Breast epithelium (tissue), 4 donors: ENCODE measurements at places on chromosomes 11 and 22. TPM values are rescaled to one million over a fixed set of nuclear protein-coding genes. Genes with fewer than 3 reads are reported as not detected.
A peak's percentile ranks its signal among the peaks of the same experiment; 100 is the strongest.

DNA sequence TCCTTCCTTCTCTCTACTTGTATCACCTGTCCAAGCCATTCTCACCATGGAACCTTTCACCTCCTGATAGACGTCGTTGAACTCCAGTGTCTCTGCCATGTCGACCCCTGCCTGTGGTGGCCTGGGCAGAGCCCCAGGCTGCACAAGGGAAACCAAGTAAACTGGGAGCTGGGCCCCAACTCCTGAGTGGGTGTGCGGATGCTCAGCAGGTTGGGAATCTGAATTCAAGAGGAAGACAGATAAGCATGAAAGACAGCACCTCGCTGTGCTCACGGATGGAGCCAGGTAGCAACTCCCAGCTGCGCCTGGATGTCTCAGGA lies 709 bp downstream of the SSRP1 start:
- H3K4me3 ChIP-seq = peak overlapping the region; percentile 88
- peaks cover 4% of the 10 kb centered on the region for H3K4me1 ChIP-seq
- H3K27ac ChIP-seq = peak overlapping the region; percentile 94
- no peaks in the 10 kb centered on the region for H3K27me3 ChIP-seq

DNA sequence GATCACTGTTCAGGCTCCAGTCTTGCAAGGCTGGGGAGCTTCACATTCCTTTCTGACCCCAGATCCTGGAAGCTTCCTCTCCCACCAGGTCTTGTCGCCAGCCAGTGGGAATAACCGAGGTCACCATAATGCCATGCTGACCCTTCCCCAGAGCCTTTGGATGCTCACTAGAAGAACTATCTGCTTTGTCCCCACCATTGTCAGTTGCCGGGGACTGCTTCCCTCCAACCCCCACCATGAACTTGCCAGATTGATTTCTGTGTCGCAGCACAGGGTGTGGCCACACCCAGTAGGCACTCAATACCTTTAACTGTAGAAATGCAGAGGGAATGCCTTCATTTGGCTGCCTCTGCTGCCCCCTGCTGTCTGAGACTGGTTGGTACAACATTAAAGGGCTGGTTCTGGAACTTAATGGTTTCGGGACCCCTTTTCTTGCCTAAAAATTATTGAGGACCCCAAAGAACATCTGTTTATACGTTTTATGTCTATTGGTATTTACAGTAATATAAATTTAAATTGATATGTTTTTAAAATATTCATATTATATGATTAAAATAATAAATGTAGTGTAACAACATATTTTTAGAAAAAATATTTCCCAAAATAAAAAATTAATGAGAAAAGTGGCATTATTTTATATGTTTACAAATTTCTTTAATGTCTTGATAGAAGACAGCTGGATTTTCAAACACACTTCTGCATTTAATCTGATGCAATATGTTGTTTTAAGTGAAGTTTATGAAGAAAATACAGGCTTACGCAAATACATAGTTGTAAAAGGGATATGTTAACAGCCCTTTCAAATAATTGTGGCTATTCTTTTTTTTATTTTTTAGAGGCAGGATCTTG lies 6.7 kb upstream of the GDPD5 start:
- H3K36me3 ChIP-seq = no peaks in the 10 kb centered on the region
- H3K4me3 ChIP-seq = no peak overlapping the region
- H3K4me1 ChIP-seq = no peaks in the 10 kb centered on the region
- no peak overlapping the region for H3K27ac ChIP-seq

DNA sequence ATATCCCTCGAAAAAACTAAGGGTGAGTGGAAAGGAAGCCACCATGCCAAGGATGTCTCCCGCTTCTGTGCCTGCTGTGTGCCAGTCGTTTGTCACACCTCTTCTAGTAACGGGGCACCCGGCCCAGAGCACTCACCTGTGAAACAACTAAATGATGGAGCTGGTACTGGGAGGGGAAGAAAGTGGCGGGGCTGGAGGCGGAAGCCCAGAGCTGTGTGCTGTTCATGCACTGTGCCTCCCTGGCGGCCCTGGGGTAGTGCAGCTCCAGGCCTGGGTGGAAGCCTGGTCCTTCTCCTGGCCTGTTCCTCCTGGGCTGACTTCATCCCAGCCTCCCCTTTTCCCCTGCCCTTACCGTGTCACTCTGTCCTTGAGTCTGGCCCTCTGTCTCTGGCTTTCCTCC lies 130.2 kb downstream of the CEP164 start:
- no peaks in the 10 kb centered on the region for H3K36me3 ChIP-seq
- no peak for DNase-seq
- H3K4me3 ChIP-seq = no peak overlapping the region
- H3K4me1 ChIP-seq = no peaks in the 10 kb centered on the region
- no peak overlapping the region for H3K27ac ChIP-seq

ISX gene
- total RNA-seq = not detected

GRCh38 chr11:94767291-94767690 lies 865 bp upstream of the AMOTL1 start:
- DNase-seq = no peak
- H3K4me1 ChIP-seq = no peaks in the 10 kb centered on the region
- peak overlapping the region; percentile 84 for H3K4me3 ChIP-seq
- H3K36me3 ChIP-seq = no peaks in the 10 kb centered on the region
- no peaks in the 10 kb centered on the region for H3K27me3 ChIP-seq
- H3K27ac ChIP-seq = peak overlapping the region; percentile 94

GRCh38 chr11:67435727-67436458 lies 1.6 kb downstream of the PTPRCAP start:
- no peaks in the 10 kb centered on the region for H3K36me3 ChIP-seq
- H3K4me1 ChIP-seq = peaks cover 5% of the 10 kb centered on the region
- no peaks in the 10 kb centered on the region for H3K27me3 ChIP-seq
- H3K4me3 ChIP-seq = peak overlapping the region; percentile 12
- no peak for DNase-seq

DNA sequence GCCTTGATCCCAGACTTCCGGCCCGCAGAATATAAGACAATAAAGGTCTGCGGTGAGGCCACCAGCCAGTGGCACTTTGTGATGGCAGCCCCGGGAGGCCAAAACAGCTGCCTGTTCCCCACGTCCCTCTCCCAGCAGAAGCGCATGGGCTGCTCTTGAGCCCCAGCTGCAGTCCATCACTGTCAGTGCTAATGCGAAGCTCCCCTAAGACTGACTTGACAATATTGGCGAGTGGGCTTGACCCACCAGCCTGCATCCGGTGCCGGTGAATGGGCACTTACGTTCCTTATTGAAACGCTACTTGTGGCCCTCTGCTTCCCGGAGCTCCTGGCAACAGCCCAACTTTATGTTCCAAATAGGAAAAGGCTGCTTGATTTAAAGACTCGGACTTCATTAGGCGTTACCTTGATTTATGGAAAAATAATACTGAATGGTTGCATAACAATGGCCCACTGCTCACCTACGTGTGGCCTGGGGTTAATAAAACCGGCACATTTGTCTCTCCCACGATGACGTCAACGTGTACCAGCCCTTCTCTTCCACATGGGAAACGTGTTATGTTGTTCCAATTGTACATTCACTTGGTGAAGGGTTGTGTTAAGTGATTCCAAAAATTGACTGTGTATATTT lies 93.4 kb upstream of the SEPTIN5 start:
- H3K27ac ChIP-seq = peak overlapping the region; percentile 60
- H3K4me1 ChIP-seq = no peaks in the 10 kb centered on the region
- no peak overlapping the region for H3K4me3 ChIP-seq

DNA sequence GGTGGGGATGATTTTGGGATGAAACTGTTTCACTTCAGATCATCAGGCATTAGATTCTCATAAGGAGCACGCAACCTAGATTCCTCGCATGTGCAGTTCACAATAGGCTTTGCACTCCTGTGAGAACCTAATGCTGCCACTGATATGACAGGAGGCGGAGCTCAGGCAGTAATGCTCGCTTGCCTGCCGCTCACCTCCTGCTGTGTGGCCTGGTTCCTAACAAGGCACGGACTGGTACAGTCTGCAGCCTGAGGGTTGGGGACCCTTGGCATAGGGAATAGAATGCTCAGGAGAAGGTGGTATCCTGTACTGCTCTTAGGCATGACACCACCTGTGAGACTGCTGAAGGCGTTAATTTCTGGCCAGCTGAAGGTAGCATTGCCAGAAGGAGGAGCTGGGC lies 47.0 kb downstream of the STIM1 start:
- peaks cover 27% of the 10 kb centered on the region for H3K4me1 ChIP-seq
- DNase-seq = no peak
- H3K36me3 ChIP-seq = no peaks in the 10 kb centered on the region
- peak overlapping the region; percentile 95 for H3K27ac ChIP-seq

- H3K4me3 ChIP-seq = no peak overlapping the region
- H3K27me3 ChIP-seq = no peaks in the 10 kb centered on the region
- DNase-seq = no peak
- H3K4me1 ChIP-seq = no peaks in the 10 kb centered on the region
- H3K36me3 ChIP-seq = no peaks in the 10 kb centered on the region
These were observed 19.0 kb upstream of the MPPED2 start for GRCh38 chr11:30605036-30605605.

EMID1 gene
- total RNA-seq = 4.6 TPM

DNA sequence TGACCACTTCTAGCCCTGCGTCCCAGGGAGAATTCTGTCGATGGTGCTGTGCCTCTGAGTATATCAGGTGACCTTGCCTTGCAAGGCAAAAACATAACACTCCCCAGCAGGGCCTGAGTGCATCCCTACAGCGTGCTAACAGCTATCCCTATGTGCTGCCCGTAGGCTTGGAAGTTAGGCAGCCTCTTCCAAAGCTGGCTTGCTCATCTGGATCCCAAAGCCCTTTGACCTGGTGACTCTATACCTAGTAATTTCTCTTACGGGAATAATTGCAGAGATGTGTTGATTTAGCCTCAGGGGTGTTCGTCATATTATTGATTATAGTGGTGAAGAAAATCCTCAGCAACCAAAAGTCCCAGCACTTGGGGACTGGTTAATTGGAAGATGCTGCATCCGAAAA lies 32.6 kb upstream of the CRYBB3 start:
- DNase-seq = no peak
- no peak overlapping the region for H3K27ac ChIP-seq
- no peak overlapping the region for H3K4me3 ChIP-seq
- peaks cover 5% of the 10 kb centered on the region for H3K4me1 ChIP-seq
- H3K27me3 ChIP-seq = no peaks in the 10 kb centered on the region
- H3K36me3 ChIP-seq = no peaks in the 10 kb centered on the region

DNA sequence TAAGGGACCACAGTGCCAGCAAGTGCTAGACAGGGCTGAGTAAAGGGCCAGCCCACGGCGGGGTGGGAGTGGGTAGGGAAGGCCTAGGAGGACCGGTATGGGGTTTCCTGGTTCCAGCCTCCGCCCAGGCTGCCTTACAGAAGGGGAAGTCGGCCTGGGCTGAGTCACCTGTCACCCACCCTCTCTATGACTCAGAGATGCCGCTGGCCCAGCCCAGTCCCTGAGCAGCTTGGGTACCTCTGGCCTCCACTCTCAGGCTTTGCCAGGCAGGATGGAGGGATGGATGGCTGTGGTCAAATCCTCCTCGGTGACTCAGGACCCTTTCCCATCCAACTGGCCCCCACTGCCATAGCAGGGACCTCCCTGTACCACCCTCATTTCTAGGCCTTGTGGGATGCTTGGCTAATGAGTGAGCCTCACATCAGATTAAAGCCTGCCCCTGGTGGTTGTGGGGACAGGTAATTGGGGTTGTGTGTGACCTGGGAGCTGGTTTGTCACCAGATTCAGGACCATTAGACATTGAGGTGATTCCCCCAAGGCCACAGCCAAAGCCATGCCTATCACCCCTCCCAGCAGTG lies 13.9 kb downstream of the SLC35E4 start:
- H3K36me3 ChIP-seq = no peaks in the 10 kb centered on the region
- no peaks in the 10 kb centered on the region for H3K4me1 ChIP-seq
- H3K27me3 ChIP-seq = no peaks in the 10 kb centered on the region
- DNase-seq = no peak

- H3K36me3 ChIP-seq = no peaks in the 10 kb centered on the region
- no peak for DNase-seq
- H3K27ac ChIP-seq = no peak overlapping the region
- H3K4me3 ChIP-seq = no peak overlapping the region
These were observed 13.2 kb downstream of the RAC2 start for GRCh38 chr22:37230673-37231405.

UBE2L3 gene
- 40.8 TPM for total RNA-seq
